ENCODE measurements at places on chromosomes 11 and 22.

GRCh38 chr22:23548501-23549197, 31.4 kb downstream of the IGLL1 start:
- DNase-seq = no peak

DNA sequence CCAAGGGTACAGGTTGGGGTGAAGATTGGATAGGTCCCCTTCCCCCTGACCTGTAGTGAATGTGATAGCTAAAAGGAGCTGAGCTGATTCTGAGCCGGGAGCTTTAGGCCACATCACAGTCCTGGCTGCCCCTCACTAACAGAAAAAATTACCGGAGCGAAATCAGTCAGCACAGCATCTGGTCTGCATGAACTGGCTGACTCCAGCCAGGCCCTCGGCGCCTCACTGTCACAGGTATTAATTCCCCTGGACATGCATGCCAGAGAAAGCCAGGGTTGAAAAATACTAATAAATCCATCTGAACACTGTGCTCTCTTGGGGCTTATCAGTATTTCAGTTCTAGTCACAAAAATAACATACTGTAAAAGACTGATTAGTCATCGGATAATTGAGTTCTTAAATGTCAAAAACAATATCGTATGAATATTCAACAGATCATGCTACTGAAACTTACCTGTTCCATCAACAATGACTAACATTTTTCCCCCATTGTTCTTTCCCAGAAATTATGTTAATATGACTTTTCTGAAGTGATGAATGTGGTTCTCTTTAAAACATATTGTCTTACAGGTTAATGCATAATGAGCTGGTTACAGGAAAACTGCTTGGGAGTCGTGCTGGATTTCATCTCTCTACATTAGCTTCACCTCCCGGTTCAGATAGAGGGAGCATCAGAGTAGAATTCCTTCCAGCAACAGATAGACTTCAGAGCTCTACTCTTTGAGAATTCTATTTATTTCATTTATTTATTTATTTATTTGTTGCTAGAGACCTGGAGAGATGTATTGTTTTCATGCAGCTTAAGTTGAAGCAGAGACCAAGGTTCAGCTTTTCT, 387.7 kb downstream of the NXPE2 start:
- DNase-seq = no peak

- no peak for DNase-seq
These were observed 46.4 kb downstream of the IGLL5 start for GRCh38 chr22:22933807-22934542.

DNA sequence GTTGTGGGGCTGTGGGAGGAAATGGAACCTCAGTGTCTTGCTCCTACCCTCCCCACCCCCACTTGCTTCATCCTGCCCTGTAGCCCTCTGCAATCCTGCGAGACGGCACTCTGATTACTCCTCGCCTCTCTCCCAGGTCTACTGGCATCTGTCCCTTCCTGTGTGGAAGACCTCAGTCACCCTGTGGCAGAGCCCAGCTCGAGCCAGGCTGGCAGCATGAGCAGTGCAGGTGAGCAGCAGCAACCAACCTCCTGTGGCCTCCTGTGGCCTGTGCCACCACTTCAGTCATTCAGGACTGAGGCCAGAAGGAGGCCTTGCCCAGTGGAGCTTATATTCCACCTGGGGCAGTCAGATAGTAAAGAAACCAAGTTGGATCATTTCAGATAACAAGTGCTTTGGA, 14.7 kb upstream of the MAPK8IP1 start:
- DNase-seq = no peak

DNA sequence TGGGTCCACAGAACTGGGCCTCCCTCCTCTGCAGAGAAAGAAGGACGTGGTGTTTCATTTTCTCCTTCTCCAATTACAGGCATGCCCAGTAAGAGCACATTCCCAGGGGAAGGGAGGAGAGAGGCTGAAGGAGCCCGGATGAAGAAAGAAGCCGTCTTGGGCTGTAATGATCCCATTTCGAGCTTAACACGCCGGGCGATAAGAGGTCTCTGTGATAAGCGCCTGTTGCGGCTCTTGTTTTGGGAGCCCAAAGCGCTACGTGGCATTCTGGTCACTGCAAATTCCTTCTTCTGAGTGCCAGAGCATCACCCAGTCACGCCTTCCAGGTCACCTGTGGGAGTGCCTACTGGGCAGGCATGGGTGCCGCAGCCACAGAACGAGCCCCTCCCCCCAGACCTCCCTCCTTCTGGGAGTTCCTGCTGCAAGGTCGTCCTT, 57.5 kb downstream of the ANO1 start:
- DNase-seq = no peak

GRCh38 chr22:39098026-39098425, 982 bp downstream of the APOBEC3H start:
- DNase-seq = no peak

- DNase-seq = peak; percentile 45
These were observed 66.5 kb downstream of the BMAL1 start for GRCh38 chr11:13343931-13344717.

- no peak for DNase-seq
These were observed 5.8 kb downstream of the FADS2 start for GRCh38 chr11:61833926-61834277.

DNA sequence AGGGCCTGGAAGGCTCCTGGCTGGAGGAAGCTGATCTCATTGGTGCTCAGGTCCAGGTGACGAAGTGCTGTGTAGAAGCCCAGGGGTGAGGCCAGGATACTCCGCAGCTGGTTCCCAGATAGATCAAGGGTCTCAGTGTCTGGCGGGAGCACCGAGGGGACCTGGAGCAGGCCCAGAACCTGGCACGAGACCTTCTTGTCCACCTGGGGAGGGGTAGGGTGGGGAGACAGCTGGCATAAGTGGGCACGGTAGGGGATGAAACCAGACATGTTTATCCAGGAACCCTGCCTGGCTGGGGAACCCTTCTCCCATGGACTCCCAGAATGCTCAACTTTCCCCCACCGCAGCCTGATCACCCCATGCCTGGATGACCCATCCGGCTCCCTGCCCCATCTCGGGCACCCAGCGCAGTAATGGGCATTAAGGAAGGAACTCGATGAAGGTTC, 9.2 kb downstream of the LRRC32 start:
- DNase-seq = no peak

DNA sequence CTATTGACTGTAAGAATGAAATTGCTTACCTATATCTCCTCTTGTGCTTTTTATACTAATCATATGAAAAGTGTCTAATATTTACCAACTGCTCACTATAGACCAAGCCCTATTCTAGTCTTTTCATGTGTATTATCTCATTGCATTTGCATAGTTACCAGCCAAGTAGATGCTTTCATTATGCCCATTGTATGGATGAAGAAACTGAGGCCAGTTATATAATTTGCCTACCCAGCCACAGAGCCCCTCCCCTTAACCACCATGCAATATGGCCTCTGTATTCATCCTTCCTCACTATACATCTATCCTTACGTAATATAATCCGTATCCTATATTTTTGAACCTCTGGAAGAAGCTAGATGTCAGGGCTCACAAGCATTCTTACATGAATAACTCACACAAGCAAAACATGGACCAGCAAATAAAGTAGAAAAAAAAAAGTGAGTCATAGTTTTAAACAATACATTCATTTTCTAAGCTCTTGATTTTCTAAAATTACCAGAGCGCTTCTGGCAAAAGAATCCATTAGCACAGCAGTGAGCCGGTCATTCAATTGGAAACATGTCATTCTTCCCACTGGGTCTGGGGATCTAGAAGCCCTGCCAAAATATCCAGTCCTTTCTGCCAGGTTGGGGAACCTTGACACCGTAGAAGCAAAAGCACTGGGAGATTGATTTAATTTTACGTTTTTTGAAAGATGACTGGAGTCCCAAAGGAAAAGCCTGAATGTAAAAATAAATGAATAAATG, 80.0 kb downstream of the C11orf91 start:
- no peak for DNase-seq

- no peak for DNase-seq
These were observed 21.8 kb downstream of the RNF169 start for GRCh38 chr11:74770456-74770855.

- DNase-seq = no peak
These were observed 46.9 kb downstream of the C22orf31 start for GRCh38 chr22:29014773-29015172.

DNA sequence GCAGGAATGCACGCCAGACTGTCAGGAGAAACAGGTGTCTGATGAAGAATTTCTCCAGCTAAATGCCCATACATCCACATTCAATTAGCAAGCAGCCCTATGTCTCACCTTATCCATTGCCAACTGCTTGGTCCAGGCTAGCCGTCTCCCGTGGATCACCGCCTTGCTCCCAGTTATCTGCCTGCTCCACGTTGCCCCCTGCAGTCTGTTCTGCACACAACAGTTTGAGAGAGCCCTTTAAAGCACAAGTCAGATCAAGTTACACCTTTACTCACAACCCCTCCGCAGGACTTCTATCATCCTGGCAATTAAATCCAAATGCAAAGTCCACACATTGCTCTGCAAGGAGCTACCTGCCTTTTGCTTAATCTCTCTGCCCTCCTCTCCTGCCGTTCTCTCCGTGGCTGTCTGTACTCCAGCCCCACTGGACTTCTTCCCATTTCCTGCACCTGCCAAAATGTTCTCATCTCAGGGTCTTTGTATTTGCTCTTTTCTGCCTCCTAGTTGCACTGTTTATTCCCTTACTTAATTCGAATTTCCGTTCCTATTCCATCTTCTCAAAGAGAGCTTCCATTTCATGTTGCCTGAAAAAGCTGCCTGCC, 185.3 kb upstream of the LARGE1 start:
- peak; percentile 9 for DNase-seq

DNA sequence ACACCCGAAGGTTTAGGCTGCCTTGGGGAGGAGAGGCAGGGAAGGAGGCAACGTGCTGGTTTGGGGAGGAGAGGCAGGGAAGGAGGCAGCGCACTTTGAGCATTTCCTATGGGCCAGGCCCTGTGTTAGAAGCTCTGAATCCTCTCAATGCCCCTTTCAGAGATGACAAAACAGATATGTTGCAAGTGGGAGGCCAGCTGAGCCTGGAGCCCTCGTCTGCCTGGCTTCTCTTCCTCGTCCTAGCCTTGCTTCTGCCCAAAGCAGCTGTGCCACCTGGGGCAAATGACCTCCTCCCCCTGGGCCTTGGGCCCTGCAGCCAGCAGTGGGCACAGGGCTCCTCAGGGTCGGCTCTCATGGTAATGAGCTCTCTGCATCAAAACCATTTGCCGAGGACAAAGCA, 15.3 kb upstream of the LRRC32 start:
- no peak for DNase-seq

DNA sequence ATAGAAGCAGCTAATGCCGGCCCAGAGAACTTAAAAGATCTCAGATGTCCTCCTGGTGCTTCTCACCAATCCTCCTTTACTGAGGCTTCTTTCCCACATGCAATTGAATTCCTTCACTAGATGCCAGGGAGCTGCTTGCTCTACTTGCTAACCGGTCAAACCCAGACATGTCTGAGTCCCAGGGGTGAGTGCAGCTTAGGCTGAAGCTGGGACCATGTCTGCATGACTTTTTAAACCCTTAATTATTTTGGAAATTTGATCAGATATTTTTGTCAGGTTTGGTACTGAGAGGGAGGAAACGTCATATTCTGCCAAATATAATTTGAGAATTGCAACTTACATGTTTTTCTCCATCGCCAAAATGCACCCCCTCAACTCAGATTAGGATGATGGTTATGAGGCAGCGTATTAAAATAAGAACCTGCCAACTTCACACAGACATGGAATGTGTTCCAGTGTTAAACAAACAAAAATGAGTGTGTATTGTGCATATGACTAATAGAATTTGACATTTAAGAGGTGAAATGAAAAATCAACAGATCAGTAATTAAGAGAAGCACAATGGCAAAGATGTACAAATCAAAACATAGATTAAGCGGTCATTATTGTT, 529.5 kb downstream of the ETS1 start:
- DNase-seq = no peak

DNA sequence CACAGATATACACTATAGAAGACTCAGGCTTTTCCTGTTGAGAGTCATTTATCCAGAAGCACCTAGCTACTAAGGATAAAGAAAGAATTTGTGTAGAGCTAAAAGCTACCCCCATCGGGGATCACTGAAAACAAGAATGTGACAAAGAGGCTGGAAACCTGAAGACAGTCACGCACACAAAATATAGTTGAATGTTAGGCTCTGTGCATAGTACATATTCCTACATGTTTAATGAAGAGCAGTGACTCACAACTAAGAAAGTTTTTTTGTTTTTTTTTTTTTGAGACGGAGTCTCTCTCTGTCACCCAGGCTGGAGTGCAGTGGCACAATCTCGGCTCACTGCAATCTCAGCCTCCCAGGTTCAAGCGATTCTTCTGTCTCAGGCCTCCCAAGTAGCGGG, 8.4 kb downstream of the OR10V1 start:
- no peak for DNase-seq

DNA sequence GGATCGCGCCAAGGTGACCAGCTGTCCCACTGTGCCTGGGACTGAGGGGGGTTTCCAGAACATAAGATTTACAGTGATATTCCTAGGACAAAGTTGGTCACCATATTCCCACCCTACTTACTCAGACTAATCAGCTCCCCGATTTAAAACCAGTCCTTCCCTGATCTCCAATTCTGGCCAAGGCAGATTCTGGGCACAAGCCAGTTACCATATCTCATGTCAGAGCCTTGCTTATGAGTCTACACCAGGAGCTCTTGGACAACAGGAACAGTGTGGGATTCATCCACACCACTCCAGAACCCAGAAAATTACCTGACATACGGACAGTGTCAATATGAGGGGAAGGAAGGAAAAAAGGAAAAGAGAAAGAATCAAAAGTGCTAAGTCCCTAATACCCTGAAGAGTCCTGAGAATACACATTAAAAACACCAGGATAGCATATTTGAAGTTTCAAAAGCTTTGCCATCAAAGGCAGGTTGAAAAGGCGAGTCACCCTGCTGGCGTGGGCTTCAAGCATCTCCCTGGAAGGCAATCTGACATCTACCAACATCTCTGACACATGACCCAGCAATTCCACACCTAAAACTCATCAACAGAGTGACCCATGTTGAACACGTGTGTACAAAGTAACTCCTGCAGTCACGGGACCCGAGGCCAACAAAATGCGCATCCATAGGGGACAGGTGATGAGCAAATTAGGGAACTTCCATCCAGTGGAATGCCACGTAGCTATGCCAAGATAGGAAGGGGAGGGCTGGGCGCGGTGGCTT, 8.0 kb upstream of the IL2RB start:
- DNase-seq = peak; percentile 25

GRCh38 chr11:70251659-70252321, 18.7 kb upstream of the PPFIA1 start:
- DNase-seq = no peak

DNA sequence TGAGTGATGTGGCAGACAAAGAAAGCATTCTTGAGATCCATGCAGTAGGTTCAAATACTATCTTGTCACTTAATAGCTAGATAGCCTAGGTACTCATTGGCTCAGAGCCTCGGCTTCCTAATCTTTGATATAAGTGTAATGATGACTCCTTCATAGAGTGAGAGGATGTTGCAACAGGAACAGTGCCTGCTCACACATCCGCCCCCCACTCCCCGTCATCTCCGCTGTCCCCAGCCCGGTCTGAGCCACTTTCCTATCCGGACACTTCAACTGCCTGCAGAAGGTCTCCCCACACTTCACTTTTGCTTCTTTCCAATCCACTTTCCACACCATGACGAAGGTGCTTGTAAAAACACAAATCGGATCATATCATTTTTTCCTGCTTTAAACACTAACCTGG, 128.8 kb downstream of the NTM start:
- no peak for DNase-seq

Measured in RCC 7860 (cell line).